NCI-H1105 (cell line): ENCODE measurements at places on chromosomes 6 and 20.

DNA sequence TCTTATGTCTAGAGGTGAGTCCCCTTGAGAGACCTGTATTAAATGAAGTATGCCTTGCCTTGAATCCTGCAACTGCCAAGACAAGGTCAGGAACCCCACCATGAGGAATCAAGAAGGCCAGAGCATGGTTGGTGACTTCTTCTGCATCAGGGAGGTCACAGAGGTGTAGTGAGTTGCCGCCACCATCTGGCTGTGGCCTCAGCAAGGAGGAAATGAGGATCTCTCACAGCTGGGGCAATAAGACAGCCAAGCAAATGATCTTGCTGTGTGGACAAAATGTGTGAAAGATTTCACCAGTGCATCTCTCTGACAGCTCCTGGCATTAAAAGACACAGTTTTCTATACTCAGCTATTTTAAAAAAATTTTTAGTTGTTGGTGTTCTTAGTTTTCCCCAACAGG, 611.0 kb downstream of the DOK5 start:
- no peak for DNase-seq

GRCh38 chr6:89567630-89568390, 70.7 kb downstream of the LYRM2 start:
- no peak for DNase-seq

GRCh38 chr6:89239338-89239737, 22.2 kb upstream of the GABRR1 start:
- no peak for DNase-seq

DNA sequence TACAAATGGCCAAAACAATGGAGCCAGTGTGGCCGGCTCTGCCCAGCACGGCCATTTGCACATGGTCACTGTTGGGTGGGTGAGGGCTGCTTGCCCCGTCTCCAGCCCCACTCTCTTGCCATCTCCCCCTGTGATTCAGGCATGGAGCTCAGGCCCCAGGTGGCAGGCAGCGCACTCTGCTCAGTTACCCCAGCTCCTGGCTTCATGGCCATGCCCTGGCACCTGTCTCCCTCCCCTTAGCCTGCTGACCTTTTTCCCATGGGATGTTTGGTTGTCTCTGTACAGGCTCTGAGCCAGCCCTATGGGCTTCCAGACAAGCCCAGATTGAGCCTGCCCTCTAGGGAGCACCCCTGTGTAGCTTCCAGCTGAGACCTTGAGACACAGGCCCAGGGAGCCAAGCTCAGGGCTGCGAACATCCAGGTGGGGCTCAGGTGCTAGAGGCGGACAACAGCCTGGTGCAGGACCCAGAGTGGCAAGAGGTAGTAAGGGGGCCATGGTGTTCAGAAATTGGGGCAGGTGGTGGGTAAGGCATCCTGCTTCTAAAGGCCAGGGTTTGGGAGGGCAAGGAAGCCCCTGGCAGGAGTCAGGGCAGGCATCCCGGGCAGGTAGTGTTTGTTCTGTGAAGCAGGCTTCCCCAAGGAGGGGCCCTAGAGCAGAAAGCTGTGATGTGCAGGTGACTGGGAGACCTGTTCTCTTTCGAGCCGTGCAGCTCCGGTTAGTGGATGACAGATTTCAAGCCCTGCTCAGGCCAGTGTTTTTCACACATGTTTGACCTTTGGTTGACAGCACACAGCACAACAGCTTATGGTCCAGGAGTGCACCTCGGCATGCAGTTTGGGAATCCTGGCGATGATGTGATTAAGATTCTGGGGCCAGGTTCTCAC, 17.7 kb downstream of the SYNJ2 start:
- no peak for DNase-seq

- no peak for DNase-seq
Observed at GRCh38 chr6:74654296-74654695, 551.6 kb downstream of the COL12A1 start.

- DNase-seq: no peak
Observed at GRCh38 chr6:39568896-39569295, 156.3 kb downstream of the KIF6 start.

GRCh38 chr20:9374072-9374471, 140.3 kb upstream of the LAMP5 start:
- no peak for DNase-seq

DNA sequence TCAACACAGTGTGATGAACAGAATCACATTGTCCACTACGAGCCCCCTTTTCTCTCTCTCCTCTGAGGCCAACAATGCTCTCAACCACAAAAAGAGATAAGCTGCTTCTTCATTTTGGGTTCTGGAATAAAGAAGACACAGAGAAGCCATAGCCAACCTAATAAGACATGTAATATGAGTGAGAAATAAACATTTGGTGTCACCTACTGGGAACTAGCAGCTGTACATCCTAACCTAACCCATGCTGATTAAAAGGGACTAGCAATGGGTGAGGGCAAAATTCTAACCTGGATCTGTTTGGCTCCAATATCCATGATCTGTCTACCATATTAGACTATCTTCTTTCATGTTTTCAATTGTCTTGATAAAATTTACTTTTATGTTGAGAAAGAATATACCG, 369.1 kb upstream of the MARCKS start:
- no peak for DNase-seq

DNA sequence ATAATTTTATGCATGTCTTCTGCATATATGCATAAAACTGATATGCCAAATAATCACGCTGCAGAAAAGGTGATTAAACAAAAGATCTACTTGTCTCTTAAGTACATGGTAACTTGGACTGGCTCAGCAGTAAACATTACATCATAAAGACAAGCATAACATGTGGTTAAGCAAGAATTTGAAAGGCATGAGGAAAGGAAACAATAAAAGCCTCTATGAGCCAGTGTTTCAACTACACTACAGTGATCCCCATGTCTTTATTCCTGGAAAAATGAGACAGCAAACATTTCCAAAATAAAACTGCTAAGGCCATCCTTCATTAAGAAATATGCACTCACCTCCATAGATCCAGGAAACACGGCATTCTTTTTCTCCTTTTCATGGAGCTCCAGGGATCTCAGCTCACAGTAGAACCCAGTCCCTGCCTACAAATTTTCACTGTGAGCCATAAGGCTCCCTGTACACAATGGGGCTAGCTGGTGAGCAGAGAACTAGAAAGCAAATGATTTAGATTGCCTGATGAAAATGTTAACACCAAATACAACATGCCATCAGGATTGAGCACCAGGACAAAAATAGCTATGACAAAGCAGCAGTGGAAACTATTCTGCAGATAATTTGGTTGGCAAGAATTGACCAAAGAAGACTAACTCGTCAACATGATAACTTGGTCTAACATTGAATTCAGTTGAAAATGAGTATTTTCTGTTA, 156.1 kb downstream of the COL21A1 start:
- DNase-seq: no peak

DNA sequence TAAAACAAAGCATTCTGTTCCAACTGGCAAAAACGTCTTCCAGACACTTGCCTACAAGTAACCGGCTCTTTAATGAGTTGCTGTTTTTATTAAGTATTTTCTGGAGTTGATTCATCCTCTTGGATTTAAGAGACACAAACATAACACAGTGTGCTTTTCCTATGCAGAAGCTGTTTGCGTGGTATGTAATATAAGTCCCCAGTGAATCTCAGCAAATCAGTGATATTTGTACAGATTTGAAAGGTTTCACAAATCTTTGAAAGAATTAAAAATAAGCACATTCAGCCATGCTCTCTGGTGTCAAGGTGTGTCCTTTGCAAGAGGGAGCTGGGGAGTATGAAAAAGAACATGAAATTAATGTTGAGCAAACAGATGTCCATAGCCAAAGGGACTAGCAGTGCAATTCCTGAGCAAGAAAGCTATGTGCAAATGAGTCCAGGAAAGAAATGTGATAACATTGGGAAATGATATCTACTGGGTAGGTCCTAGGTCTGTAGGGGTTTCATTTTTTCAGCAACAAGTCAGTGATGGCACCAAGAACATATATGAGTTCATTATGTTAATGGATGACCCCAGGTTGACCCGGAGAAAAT, 170.1 kb upstream of the PHACTR1 start:
- DNase-seq: no peak

- no peak for DNase-seq
Observed at GRCh38 chr6:32355018-32355417, 16.7 kb downstream of the TSBP1 start.
